ENCODE measurements at places on chromosomes 11 and 22. TPM values are rescaled to one million over a fixed set of nuclear protein-coding genes. Genes with fewer than 3 reads are reported as not detected.

DNA sequence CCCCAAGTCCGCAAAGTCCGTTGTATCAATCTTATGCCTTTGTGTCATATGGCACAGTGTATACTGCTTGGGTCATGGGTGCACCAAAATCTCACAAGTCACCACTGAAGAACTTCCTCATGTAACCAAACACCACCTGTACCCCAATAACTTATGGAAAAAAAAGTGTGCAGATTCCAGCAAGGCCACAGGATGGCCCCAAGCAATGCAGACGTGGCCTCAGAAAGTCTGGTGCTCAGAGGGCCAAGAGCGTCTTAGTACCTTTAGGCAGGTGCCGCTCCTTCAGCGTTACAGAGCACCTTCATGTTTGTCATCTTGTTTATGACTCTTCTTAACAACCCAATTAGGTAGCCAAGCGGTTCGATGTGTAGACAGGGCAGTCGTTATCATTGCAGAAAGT is 65.3 kb downstream of the PRDM11 start:
- H3K36me3 ChIP-seq, result no peaks in the 10 kb centered on the region
- no peak for DNase-seq
- no peak overlapping the region for H3K27ac ChIP-seq
- H3K4me1 ChIP-seq, result peaks cover 20% of the 10 kb centered on the region
- no peak overlapping the region for H3K4me3 ChIP-seq

- H3K27ac ChIP-seq, result no peak overlapping the region
- H3K4me3 ChIP-seq, result no peak overlapping the region
- peaks cover 5% of the 10 kb centered on the region for H3K27me3 ChIP-seq
- DNase-seq, result no peak
- no peaks in the 10 kb centered on the region for H3K36me3 ChIP-seq
Observed at GRCh38 chr11:61700212-61700611, 20.0 kb downstream of the DAGLA start.

DNA sequence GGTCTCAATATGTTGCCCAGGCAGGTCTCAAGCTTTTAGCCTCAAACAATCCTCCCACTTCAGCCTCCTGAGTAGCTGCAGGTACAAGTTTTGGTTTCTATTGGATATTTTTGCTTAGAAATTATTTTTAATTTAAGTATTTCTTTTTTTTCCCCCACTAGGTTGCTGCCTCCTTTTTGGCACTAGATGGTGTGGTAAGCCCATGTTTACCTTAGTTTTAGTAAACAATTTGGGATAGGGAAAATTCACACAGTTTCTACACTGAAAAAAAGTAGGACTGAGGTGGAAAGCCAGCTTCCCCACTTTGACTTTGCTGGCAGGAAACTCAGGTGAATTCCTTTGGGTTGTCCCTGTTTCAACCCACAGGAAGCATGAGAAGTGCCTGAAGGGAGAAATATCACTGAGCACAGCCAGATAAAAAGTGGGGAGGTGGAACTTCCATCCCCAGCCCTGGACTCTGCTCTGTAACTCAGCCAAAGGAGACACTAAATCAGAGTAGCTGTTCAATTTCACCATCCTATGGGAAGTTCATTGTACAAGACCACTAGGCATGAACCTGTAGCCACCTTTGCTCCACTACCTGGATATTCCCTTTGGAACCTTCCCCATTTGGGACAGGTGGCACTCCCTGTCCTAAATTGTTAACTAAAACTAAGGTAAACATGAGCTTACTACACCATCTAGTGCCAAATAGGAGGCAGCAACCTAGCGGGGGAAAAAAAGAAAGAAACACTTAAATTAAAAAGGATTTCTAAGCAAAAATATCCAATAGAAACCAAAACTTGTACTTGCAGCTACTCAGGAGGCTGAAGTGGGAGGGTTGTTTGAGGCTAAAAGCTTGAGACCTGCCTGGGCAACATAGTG is 154.4 kb upstream of the FAT3 start:
- H3K4me3 ChIP-seq, result no peak overlapping the region
- H3K4me1 ChIP-seq, result no peaks in the 10 kb centered on the region
- no peak overlapping the region for H3K27ac ChIP-seq
- H3K27me3 ChIP-seq, result no peaks in the 10 kb centered on the region
- DNase-seq, result peak; percentile 24
- H3K36me3 ChIP-seq, result no peaks in the 10 kb centered on the region

- H3K27ac ChIP-seq, result peak overlapping the region; percentile 58
- H3K36me3 ChIP-seq, result no peaks in the 10 kb centered on the region
- DNase-seq, result peak; percentile 41
- H3K4me3 ChIP-seq, result no peak overlapping the region
Observed at GRCh38 chr22:17436382-17436980, 67.2 kb downstream of the CECR2 start.

GRCh38 chr11:117808784-117809183 is 11.8 kb upstream of the DSCAML1 start:
- DNase-seq, result no peak
- H3K27me3 ChIP-seq, result no peaks in the 10 kb centered on the region
- no peak overlapping the region for H3K4me3 ChIP-seq
- H3K36me3 ChIP-seq, result no peaks in the 10 kb centered on the region

DNA sequence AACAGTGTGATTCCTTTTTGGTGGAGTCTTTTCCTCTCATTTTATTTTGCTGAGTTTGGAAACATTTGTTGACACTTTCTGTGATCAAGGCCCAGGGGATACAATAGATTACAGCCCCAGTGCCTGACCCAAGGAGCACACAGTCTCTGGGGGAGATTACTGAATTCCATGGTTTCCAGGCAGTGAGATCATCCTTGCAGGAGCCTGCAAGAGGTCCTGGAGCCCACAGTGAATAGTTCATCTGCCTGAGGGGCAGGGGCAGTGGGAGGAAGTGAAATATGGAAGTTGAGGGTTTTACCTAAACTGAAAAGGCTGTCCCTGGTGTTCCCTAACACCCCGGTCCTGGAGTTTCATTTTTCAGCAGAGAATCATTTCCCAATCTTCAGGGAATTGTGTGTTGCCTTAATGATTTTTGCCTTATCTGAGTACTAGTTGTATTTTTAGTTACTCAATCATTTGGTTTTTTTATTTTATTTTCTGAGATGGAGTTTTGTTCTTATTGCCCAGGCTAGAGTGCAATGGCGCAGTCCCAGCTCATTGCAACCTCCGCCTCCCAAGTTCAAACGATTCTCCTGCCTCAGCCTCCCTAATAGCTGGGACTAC is 7.7 kb downstream of the CCS start:
- no peaks in the 10 kb centered on the region for H3K36me3 ChIP-seq
- H3K4me1 ChIP-seq, result peaks cover 3% of the 10 kb centered on the region
- no peak overlapping the region for H3K4me3 ChIP-seq
- DNase-seq, result no peak
- H3K27me3 ChIP-seq, result no peaks in the 10 kb centered on the region
- no peak overlapping the region for H3K27ac ChIP-seq

GRCh38 chr11:108912581-108912980 is 247.7 kb downstream of the DDX10 start:
- H3K4me3 ChIP-seq, result no peak overlapping the region
- no peaks in the 10 kb centered on the region for H3K27me3 ChIP-seq
- H3K27ac ChIP-seq, result no peak overlapping the region
- DNase-seq, result no peak

- no peaks in the 10 kb centered on the region for H3K27me3 ChIP-seq
- no peak for DNase-seq
- H3K4me3 ChIP-seq, result no peak overlapping the region
- H3K4me1 ChIP-seq, result no peaks in the 10 kb centered on the region
Observed at GRCh38 chr22:48310740-48311139, 1516.9 kb downstream of the BRD1 start.

DNA sequence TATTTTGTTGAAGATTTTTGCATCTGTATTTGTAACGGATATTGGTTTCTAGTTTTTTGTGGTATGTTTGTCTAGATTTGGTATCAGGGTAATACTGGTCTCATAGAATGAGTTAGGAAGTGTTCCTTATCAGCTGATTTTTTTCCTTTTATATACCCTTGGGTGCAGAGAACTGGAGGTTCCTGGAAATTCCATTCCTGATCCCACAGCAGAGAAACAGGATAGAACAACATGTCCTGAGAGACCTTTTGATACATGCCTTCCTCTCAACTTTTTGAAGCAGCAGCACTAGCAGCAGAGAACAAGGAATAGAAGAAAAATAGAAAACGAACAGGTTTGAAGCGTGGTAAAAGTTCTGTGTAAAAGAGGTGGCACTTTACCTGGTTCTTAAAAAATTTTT is 36.8 kb downstream of the BIRC2 start:
- H3K27me3 ChIP-seq, result no peaks in the 10 kb centered on the region
- no peaks in the 10 kb centered on the region for H3K36me3 ChIP-seq
- no peak overlapping the region for H3K27ac ChIP-seq
- DNase-seq, result no peak
- H3K4me3 ChIP-seq, result no peak overlapping the region

GRCh38 chr11:33980897-33981296 is 70.6 kb upstream of the CAPRIN1 start:
- H3K27me3 ChIP-seq, result no peaks in the 10 kb centered on the region
- H3K4me1 ChIP-seq, result no peaks in the 10 kb centered on the region
- DNase-seq, result no peak

- H3K4me3 ChIP-seq, result peak overlapping the region; percentile 59
- no peak overlapping the region for H3K27ac ChIP-seq
- DNase-seq, result no peak
Observed at GRCh38 chr11:34356576-34356912, 1.3 kb downstream of the ABTB2 start.

- H3K4me3 ChIP-seq, result no peak overlapping the region
- H3K27me3 ChIP-seq, result no peaks in the 10 kb centered on the region
- H3K4me1 ChIP-seq, result no peaks in the 10 kb centered on the region
- no peaks in the 10 kb centered on the region for H3K36me3 ChIP-seq
- no peak overlapping the region for H3K27ac ChIP-seq
- no peak for DNase-seq
Observed at GRCh38 chr11:132186699-132187098, 816.3 kb downstream of the NTM start.

GRCh38 chr11:78397398-78397797 is 20.2 kb downstream of the GAB2 start:
- H3K4me1 ChIP-seq, result peaks cover 38% of the 10 kb centered on the region
- no peak overlapping the region for H3K4me3 ChIP-seq
- H3K36me3 ChIP-seq, result no peaks in the 10 kb centered on the region
- H3K27me3 ChIP-seq, result no peaks in the 10 kb centered on the region

DNA sequence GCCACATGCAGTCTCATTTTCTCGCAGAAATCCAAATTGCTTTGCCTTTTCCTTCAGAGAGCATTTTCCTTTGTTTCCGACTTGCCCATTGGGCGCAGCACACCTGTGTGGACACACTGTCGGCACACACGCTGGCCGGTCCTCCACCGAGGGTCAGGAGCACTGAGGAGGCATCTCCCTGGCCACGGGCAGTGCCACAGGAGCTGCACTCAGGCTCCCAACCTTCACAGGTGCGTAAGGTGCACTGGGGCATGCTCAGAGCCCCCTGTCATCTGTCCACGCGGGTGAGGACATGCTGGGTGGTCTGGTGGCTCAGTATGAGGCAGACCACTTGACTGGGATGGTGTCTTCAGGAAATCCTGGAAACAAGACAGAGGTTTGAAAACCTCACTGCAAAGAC is 779.1 kb downstream of the BRD1 start:
- H3K27ac ChIP-seq, result no peak overlapping the region
- no peak overlapping the region for H3K4me3 ChIP-seq
- DNase-seq, result no peak
- no peaks in the 10 kb centered on the region for H3K4me1 ChIP-seq
- no peaks in the 10 kb centered on the region for H3K27me3 ChIP-seq

GRCh38 chr11:69732910-69733309 is 29.1 kb upstream of the FGF19 start:
- H3K4me1 ChIP-seq, result no peaks in the 10 kb centered on the region
- no peak overlapping the region for H3K4me3 ChIP-seq
- H3K27ac ChIP-seq, result no peak overlapping the region
- H3K36me3 ChIP-seq, result no peaks in the 10 kb centered on the region
- DNase-seq, result no peak

DNA sequence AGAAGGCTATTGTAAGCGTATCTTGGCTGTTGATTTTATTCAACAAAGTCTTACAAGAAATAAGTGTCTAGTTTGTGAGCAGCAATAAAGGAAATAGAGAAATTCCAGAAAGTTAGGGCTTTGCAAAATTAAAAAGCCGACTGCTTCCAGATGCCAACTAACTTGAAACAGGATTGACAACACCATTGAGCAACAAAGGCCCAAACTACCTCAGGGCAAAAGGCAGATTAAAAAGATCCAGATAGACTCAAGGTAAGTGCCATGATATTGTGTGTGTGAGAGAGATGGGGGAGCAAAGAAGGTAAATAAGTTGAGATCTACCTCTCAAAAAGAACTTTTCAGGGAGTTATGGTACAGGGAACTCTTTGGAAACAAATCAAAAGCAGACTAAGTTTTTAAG is 49.1 kb downstream of the PARVG start:
- DNase-seq, result no peak
- no peaks in the 10 kb centered on the region for H3K4me1 ChIP-seq
- peaks cover 12% of the 10 kb centered on the region for H3K27me3 ChIP-seq
- no peaks in the 10 kb centered on the region for H3K36me3 ChIP-seq
- no peak overlapping the region for H3K27ac ChIP-seq
- no peak overlapping the region for H3K4me3 ChIP-seq

DNA sequence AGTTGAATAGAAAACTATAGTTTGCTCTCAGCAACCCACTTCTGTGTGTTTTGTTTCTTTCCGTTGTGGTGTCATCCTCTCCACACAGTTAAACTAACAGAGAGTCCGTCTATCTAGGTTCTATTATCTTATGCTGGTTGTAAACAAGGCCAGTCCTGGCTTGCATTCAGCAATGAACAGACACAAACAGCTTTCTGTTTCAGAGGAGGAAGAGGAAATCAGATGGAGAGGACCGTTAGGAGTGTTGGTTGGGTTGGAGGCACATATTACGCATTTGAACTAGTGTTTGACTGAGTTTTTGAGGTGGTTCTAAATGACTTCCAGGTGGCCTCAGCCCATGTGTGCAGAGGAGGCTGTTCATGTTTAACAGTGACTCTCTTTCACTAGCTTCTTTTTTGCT is 129.5 kb upstream of the SORL1-AS1 start:
- H3K27ac ChIP-seq, result no peak overlapping the region
- H3K4me3 ChIP-seq, result no peak overlapping the region
- H3K27me3 ChIP-seq, result no peaks in the 10 kb centered on the region
- H3K36me3 ChIP-seq, result peaks cover 67% of the 10 kb centered on the region

- H3K4me3 ChIP-seq, result no peak overlapping the region
- no peaks in the 10 kb centered on the region for H3K27me3 ChIP-seq
- peak overlapping the region; percentile 75 for H3K27ac ChIP-seq
- no peaks in the 10 kb centered on the region for H3K36me3 ChIP-seq
- DNase-seq, result no peak
Observed at GRCh38 chr22:24698266-24698926, 76.1 kb downstream of the PIWIL3 start.

- no peaks in the 10 kb centered on the region for H3K36me3 ChIP-seq
- no peak overlapping the region for H3K4me3 ChIP-seq
- no peaks in the 10 kb centered on the region for H3K4me1 ChIP-seq
- DNase-seq, result no peak
- peaks cover 72% of the 10 kb centered on the region for H3K27me3 ChIP-seq
Observed at GRCh38 chr11:119797123-119797611, 68.2 kb upstream of the NECTIN1 start.

- no peaks in the 10 kb centered on the region for H3K27me3 ChIP-seq
- DNase-seq, result no peak
- no peak overlapping the region for H3K27ac ChIP-seq
Observed at GRCh38 chr11:66861038-66861773, 4.3 kb downstream of the LRFN4 start.

TMEM191B gene
- polyA plus RNA-seq, result 0.54 TPM

RANBP1 gene
- polyA plus RNA-seq, result 164 TPM

KDM4F gene
- polyA plus RNA-seq, result not detected

FAM227A gene
- 8.8 TPM for polyA plus RNA-seq

CDON gene
- 10.1 TPM for polyA plus RNA-seq

ARHGEF12 gene
- polyA plus RNA-seq, result 96.2 TPM

OR52I1 gene
- polyA plus RNA-seq, result 0.14 TPM

ANO3 gene
- polyA plus RNA-seq, result 0.31 TPM

RAC2 gene
- polyA plus RNA-seq, result 9.9 TPM
